ENCODE measurements at places on chromosomes 2 and 18. TPM values are rescaled to one million over a fixed set of nuclear protein-coding genes. Genes with fewer than 3 reads are reported as not detected.

The CDK5R2 gene
- 0.49 TPM for total RNA-seq

The ARMC9 gene
- total RNA-seq, result 16.0 TPM

The ANKRD23 gene
- 0.98 TPM for total RNA-seq

The DSG1 gene
- 122 TPM for total RNA-seq

The PLGLB1 gene
- total RNA-seq, result 2.2 TPM

The AAK1 gene
- total RNA-seq, result 48.6 TPM

The LAMA1 gene
- total RNA-seq, result 1.5 TPM

The SLC5A7 gene
- total RNA-seq, result 1.7 TPM

The SNORC gene
- total RNA-seq, result not detected

All from vagina (tissue), 2 donors.